ENCODE measurements at places on chromosomes 2 and 18.

DNA sequence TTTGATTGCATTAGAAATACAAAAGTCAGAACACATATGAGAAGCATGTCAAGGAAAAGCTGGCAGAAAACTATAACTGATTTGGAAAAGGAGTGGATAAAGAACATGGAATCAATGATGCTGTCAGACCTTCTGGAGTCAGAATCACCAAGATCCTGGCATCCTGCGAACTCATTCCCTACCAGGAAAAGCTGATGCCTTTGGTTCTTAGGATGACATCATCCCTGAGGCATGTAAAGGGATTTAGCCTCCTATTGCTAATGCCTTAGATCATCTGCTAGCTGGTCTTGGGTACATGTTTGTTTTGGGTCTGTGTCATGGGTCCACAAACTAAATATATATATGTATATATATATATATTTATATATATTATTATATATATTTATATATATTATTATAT lies 680.7 kb downstream of the EPHA4 start:
- peak; percentile 88 for DNase-seq

DNA sequence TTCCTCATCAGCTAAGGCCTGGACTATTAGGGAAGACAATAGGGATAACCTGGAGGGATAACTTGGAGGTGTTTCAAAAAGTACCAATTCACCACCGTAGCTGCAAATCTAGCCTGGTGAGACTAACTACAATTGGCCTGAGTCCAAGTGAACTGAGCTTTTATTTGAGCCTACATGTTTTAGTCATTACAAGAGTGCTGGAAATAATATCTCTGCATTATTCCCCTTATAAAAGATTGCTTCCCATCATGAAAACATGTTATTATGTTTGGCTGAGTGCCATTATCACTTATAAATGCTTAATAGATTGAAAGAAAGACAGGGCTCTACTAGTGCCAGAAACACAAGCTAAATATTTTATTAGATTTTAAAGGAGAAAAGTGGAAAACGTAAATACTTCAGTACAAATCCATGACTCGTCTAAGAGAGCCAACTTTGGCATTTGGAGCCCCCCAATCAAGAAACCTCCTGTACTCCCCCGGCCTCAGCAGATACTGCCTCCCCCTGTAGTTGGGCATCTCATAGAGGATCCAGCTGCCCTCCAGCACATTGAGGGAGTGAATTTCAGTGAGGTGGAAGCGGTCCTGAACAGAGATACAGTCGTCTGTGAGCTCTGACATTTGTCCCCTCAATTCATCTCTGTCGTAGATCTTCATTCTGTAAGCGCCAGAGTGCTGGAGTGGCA lies 3.6 kb downstream of the CRYGB start:
- DNase-seq = no peak

GRCh38 chr18:67199993-67200617 lies 316.4 kb downstream of the DSEL start:
- DNase-seq = peak; percentile 40

DNA sequence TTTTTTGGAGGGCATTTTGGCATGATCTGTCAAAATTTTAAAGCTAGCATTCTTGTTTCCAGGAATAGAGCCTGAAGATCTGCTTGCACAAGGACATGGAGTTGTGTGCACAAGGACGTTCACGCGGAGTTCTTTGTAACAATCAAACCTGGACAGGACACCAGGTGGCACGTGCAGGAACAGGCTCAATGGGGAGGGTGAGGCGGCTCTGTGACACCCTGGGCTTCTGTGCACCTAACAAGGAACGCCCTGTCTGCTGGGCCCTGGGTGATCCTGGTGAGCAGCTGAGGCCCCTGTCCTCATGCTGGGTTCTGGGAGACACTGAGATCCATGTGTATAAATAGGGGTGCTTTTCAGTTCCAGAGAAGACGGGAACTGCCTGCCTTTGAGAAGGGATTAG lies 93.1 kb upstream of the PXDN start:
- DNase-seq = no peak

DNA sequence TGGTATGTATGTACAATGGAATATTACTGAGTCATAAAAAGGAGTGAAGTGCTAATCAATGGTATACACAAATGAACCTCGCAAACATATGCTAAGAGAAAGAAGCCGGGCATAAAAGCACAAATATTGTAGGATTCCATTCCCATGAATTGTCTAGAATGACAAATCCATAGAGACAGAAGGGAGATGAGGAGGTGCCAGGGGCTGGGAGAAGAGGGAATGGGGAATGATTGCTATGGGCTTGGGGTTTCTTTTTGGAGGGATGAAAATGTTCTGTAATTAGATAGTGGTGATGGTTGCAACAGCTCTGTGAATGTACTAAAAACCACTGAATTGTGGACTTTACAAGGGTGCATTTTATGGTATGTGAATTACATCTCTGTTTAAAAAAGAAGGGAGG lies 73.5 kb downstream of the GLI2 start:
- DNase-seq = no peak

DNA sequence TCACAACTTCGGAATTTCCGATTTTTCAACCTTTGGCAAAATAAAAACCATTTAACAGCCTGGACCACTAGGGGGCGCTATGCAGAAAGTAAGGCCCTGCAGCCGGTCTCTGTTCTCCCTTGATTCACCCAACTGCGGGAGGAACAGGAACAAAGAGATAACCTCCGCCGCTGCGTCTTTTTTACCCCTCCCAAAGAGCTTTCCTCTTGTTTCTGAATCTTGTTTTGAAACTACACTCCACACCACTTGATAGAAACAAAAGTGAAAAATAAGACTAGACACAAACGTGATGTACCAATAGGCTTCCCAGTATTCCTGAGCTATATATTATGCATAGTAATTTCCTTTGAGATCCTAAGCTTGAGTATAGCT lies 231.2 kb downstream of the MYO3B start:
- no peak for DNase-seq

DNA sequence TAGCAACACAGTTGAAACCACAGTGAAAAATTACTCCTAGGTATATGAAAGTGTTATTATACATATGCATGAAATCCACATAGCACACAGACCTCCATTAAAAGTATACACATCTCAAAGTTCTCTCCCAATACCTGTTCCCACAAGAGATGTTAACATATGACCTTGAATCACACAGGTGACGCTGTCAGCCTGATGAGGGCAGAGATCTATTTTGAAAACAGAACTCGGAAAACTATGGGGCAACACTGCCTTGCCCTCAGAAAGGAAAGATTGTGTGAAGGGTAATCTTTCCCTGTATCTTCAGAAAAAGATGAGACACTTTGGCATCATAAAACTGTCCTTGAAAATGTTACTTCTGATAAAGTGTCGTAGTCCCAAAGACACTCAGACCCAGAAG lies 82.7 kb downstream of the DYM start:
- no peak for DNase-seq

All from HS-5 (cell line).